ENCODE measurements at places on chromosomes 7 and 10.

- no peak for DNase-seq
Measured at GRCh38 chr7:97270280-97270679, 152.8 kb downstream of the SDHAF3 start.

- no peak for DNase-seq
Measured at GRCh38 chr10:130221456-130222375, 85.5 kb downstream of the GLRX3 start.

GRCh38 chr10:2898509-2898860 is 168.9 kb upstream of the PFKP start:
- DNase-seq = no peak

DNA sequence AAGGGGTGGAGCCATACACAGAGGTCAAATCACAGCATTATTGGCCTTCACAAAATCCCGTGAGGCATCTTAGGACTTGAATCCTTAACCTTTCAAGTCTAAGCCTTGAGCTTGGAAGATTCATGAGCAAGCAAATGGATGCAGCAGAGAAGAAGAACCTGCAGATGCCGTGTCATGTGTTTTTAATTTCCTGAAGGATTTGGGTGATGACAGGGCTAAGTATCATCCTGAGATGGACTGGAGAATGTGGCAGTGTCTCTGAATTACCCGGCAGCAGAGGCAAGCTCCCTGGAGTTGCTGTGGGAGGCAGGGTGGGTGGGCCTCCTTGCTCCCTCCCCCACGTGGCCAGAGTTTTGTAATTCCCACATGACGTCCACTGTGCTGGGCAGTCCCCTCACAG is 50.8 kb downstream of the GCC1 start:
- DNase-seq = no peak

- DNase-seq = no peak
Measured at GRCh38 chr10:77911535-77912123, 14.9 kb downstream of the DLG5 start.

- no peak for DNase-seq
Measured at GRCh38 chr10:45444022-45444421, 70.0 kb downstream of the ALOX5 start.

GRCh38 chr10:47225219-47225927 is 74.6 kb upstream of the GDF10 start:
- DNase-seq = no peak

DNA sequence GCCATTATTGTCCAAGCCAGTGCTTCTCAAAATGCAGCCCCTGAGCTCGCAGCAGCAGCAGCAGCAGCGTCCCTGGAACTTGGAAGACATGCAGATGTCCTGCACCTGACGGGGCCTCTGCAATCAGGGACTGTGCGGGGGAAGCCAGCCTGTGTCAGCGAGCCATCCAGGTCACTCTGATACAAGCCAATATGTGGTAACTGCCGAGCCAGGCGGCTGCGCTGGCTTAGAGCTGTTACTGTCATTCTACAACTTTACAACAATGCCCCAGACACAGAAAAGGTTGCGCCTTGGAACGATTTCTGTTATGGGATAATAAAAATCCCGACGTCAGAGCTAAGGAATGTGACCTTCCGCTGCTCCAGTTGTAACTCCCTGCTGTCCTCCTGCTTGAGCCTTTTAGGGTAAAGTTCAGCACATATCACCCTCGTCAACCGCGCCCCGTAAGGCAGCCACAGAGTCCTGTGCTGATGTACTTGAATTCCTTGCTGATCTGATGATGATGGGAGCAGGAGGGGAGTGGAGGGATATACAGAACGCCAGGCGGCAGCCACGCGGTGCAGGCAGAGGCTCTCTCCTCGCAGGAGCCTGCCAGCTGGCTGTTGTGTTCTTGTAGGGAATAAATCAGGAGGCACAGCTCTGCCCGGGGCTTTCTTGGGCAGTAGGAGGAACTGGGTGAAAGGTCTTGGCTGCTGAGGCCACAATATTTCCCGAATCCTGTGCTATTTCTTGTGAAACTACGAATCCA is 20.0 kb upstream of the CRYGN start:
- DNase-seq = no peak

All from GM19239 (cell line).